ENCODE measurements at places on chromosomes 1 and 21.

- H3K27ac ChIP-seq: no peak overlapping the region
- no peaks in the 10 kb centered on the region for H3K27me3 ChIP-seq
- no peaks in the 10 kb centered on the region for H3K4me1 ChIP-seq
- DNase-seq: no peak
- no peaks in the 10 kb centered on the region for H3K36me3 ChIP-seq
Observed at GRCh38 chr1:196493881-196494280, 114.4 kb downstream of the KCNT2 start.

- peaks cover 4% of the 10 kb centered on the region for H3K27me3 ChIP-seq
- no peak for DNase-seq
- no peaks in the 10 kb centered on the region for H3K4me1 ChIP-seq
- no peak overlapping the region for H3K27ac ChIP-seq
- no peaks in the 10 kb centered on the region for H3K36me3 ChIP-seq
Observed at GRCh38 chr1:203992440-203992839, 80.5 kb upstream of the SOX13 start.

- no peak for DNase-seq
- no peaks in the 10 kb centered on the region for H3K27me3 ChIP-seq
- no peaks in the 10 kb centered on the region for H3K4me1 ChIP-seq
- no peak overlapping the region for H3K4me3 ChIP-seq
- H3K36me3 ChIP-seq: no peaks in the 10 kb centered on the region
- H3K27ac ChIP-seq: no peak overlapping the region
Observed at GRCh38 chr1:55860798-55861519, 645.8 kb upstream of the USP24 start.

DNA sequence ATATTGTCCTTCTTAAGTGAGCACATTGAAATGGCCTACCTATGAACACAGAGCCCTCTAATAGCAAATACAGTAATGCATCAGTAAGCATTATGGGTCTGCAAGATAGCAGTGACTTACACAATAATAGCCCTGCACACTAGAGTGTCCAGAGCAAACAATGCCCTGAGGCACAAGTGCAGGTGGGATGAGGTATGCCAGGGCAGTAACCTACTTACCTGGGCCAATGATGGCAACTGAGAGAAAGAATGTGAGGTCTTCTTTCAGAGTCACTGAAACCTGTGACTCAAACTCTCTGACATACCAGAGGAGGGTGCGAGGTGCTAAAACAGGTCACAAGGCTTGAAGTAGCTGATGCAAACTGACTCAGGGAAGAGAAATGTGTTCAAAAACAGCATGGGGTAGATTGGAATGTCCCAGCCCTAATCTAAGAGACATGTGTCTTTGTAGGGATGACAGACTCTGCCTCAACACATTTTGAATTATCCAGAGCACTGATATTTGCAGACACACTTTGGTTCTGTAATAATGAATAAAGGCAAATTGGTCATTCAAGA, 168.5 kb upstream of the RUNX1 start:
- H3K27me3 ChIP-seq: peaks cover 5% of the 10 kb centered on the region
- peaks cover 1% of the 10 kb centered on the region for H3K36me3 ChIP-seq
- H3K4me3 ChIP-seq: no peak overlapping the region

GRCh38 chr1:218301217-218301616, 16.1 kb downstream of the RRP15 start:
- H3K36me3 ChIP-seq: peaks cover 12% of the 10 kb centered on the region
- H3K4me1 ChIP-seq: peaks cover 5% of the 10 kb centered on the region
- DNase-seq: no peak
- no peak overlapping the region for H3K27ac ChIP-seq

DNA sequence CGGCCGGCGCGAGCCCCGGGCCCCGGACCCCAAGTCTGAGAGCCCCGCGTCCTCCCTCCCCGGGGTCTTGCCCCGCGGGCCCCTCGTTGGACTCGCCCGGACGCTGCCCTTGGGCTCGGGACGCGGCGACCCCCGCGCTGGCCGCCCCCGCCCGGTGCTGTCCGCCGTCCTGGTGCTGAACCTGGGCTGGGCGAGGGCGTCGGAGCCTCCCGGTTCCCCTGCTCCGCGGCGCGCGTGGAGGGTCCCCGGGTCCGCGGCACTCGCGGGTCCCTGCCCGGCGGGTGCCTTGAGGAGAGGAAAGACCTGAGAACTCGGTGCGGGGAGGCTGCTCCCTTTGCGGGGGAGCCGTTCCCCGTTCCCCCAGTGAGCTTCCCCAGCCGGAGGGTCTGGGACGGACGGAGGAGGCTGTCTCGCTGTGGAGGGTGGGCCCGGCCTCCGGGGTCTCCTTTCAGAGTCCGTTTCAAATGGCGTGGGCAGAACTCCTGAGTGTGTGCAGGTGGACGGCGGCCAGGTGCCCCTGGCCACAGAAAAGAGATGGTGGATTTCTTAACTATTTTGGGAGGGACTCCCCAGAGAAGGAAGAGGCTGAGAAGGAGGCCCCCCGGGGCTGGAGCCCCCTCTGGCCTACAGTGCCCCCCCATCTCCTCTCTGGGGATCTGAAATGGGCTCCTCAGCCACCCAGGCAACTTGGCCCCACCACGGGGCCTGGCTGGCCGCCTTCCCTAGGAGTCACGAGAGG, 595 bp downstream of the GABRD start:
- H3K27me3 ChIP-seq: peaks cover 37% of the 10 kb centered on the region
- H3K36me3 ChIP-seq: no peaks in the 10 kb centered on the region
- no peak overlapping the region for H3K27ac ChIP-seq
- no peak overlapping the region for H3K4me3 ChIP-seq

DNA sequence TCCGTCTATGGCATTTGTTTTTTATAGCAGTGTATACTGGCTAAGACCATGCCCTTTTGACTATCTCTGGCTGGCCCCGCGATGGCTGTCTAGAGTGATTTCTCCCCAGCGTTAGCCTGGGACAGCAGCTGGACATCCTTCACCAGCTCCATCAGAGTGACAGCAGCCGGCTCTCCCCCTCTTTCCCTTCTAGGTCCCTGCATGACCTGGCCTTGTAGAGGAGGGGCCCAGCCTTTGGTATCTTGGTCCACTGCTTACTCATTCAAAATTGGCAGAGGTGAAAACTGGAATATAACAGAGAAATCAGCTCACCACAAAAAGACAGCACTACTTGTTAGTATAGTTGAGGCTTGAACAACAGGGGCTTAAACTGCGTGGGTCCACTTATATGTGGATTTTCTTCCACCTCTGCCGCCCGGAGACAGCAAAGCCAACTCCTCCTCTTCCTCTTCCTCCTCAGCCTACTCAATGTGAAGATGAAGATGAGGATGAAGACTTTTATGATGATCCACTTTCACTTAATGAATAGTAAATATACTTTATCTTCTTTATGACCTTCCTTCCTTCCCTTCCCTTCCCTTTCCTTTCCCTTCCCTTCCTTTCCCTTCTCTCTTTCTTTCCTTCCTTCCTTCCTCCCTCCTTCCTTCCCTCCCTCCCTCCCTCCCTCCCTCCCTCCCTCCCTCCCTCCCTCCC, 29.4 kb upstream of the B3GALNT2 start:
- no peaks in the 10 kb centered on the region for H3K36me3 ChIP-seq
- H3K4me3 ChIP-seq: no peak overlapping the region
- peaks cover 6% of the 10 kb centered on the region for H3K27me3 ChIP-seq

DNA sequence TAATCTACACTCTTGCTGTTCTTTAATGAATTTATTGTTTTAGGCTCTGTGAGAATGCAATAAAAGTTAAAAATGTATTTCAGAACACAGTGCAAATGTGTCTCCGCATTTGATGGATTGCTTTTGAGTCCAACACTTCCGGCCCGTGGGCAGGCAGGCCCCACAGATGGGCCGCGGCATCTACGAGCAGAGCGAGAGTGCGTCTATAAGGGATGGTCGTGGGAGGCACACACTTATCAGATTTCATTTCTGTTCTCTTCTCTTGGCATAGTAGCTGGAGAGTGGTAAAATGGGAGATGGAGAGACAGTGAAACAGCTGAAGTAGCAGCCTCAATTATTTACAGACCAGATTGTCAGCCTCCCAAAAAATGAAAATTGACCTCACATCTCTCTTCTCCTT, 134.2 kb downstream of the NAV1 start:
- H3K27ac ChIP-seq: no peak overlapping the region
- H3K4me3 ChIP-seq: no peak overlapping the region
- no peak for DNase-seq
- H3K27me3 ChIP-seq: peaks cover 20% of the 10 kb centered on the region
- no peaks in the 10 kb centered on the region for H3K36me3 ChIP-seq

GRCh38 chr1:245108909-245109308, 45.9 kb upstream of the KIF26B start:
- H3K36me3 ChIP-seq: no peaks in the 10 kb centered on the region
- H3K27me3 ChIP-seq: no peaks in the 10 kb centered on the region
- H3K4me3 ChIP-seq: no peak overlapping the region
- H3K4me1 ChIP-seq: no peaks in the 10 kb centered on the region
- DNase-seq: no peak
- H3K27ac ChIP-seq: no peak overlapping the region
